ENCODE measurements at places on chromosomes 5 and 9.

DNA sequence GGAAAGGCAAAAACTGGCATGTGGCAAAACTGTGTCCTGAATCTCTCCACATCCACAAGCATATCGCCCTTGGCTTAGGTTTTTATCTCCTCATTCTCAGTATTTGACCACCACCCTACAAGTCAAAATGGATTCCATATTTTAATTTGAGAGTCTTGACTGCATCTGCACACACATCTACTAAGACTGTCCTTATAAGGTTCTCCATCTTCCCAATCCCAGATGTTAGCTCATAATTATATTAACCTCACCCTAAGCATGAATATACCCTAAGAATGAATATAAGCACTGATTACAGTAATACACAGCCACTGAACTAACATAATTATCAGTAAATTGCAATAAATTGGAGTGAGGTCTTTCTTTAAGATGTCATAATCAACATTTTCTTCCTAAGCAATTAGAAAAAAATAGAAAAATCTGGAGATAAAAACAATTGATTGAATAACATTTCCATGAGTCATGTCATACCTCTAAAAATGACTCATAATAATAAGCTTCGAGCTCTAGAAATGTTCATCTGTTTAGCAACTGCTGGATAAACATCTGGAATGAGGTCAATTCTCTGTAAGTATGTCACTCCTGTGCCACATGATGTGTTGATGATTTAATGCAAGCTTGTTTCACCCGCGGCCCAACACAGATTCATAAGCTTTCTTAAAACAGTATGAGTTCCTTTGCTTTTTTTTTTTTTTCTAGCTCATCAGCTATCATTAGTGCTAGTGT lies 39.9 kb upstream of the PAM start:
- no peak for DNase-seq

- DNase-seq: no peak
These were observed 49.2 kb downstream of the MRPL36 start for GRCh38 chr5:1750469-1750868.

DNA sequence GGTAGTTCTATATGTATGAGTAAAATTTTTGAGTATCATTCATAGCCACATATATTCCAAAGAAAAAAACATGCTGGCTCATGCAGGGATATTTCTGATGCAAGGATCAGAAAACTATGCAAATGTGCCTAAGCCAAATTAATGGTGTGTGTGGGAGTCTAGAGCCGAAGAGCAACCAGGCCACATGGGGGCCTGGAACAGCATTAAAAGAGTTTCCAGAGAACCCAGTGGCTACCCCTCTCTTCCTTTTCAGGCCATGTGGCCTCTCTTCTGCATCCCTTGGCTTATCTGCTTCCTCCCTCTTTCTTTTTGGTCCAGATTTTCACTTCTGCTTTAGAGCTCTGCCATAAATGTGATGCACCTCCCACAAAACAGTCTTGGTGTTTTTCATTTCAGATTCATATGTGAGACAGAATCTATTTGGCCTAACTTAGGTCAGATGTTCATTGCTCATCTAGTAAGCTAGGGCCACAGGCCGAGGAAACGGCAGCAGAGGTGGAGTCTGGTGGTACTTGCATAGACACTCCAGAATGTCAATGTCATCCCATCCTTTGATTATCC lies 300.0 kb downstream of the SH3GL2 start:
- no peak for DNase-seq

GRCh38 chr5:121890297-121890858 lies 38.7 kb downstream of the FTMT start:
- DNase-seq: no peak

DNA sequence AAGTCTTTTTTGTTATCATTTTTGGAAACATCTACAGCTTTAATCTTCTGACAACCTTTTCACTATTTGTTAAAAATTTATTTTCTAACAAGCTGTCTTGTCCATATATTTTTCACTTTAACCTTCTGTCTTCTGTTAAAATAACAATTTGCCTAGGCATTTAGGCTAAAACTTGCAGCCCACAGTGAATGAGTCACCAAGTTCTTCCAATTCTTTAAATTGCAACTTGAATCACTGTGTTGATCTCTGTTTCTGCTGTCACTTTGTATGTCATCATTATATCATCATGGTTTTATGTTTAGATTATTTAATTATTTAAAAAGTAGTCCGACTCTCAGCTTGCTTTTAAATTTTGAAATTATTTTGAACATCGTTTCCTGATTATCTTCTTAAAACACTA lies 473.8 kb upstream of the PTPRD start:
- no peak for DNase-seq

DNA sequence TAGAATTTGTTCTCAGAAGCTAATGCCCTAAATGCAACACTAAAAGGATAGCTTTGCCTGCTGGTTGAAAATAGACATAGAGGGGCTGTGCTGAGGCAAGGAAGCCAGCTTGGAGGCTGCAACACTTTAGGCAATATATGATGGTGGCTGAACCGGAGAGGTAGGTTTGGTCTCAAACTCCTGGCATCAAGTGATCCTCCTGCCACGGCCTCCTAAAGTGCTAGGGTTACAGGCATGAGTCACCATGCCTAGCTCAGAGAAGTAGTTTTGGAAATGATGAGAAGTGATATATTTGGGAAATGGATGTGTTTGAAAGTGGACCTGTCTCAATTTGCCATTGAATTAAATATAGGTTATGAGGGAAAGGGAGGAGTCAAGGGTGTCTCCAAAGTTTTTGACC lies 10.0 kb downstream of the DUSP1 start:
- no peak for DNase-seq

DNA sequence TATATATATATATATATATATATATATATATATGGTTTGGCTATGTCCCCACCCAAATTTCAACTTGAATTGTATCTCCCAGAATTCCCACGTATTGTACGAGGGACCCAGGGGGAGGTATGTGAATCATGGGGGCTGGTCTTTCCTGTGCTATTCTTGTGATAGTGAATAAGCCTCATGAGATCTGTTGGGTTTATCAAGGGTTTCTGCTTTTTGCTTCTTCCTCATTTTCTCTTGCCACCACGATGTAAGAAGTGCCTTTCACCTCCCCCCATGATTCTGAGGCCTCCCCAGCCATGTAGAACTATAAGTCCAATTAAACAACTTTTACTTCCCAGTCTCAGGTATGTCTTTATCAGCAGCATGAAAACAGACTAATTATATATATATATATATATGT lies 52.3 kb upstream of the ADAMTS2 start:
- no peak for DNase-seq

DNA sequence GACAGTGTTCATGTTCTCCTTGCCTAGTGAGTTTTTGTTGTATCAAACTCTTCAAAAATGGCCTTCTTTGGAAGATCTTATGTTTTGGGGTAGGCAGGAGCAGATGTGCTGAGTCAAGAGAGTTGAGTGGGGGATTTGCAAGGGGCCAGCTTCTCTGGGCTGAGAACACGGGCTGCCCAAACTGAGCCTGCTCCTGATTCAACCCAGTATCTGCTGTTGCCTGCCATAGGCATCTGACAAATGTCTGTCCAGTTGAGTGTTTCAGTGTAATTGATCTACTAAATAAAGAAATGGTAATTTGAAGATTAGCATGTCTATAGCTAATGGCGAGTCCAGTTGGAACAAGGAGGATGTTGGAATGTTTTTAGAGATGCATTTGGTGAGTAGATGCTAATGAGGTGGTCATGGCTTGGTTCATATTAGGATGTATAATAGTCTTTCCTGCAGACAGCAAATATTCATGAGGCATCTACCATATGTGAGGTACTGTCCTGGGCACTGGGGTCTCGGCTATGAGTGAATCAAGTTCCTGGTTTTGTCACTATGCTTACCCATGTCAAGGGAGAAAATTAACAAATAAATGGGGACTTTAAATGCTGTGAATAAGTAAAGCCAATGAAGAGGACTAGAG lies 119.5 kb downstream of the ADCY2 start:
- no peak for DNase-seq
